Hematopoietic multipotent progenitor cell treated with erythropoietin and hydrocortisone succinate and interleukin-3 and kit ligand, for 4 days (in vitro differentiated cells): ENCODE measurements at places on chromosomes 12 and 14.

DNA sequence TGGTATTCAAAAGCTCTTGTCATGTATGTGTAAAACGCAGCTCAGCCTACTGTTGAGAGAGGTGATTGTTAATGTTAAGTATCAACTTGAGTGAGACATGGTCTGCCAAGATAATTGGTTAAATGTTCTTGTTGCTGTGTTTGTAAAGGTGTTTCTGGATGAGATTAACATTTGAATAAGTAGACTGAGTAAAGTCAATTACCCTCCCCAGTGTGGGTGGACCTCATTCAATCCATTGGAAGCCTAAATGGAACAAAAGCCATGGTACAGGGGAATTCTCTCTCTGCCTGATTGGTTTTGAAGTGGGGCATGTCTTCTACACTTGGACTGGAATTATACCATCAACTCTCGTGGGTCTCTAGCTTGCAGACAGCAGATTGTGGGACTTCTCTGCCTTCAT lies 63.8 kb upstream of the RERGL start:
- no peak for DNase-seq

GRCh38 chr12:111355201-111355925 lies 13.5 kb downstream of the PHETA1 start:
- no peak for DNase-seq

DNA sequence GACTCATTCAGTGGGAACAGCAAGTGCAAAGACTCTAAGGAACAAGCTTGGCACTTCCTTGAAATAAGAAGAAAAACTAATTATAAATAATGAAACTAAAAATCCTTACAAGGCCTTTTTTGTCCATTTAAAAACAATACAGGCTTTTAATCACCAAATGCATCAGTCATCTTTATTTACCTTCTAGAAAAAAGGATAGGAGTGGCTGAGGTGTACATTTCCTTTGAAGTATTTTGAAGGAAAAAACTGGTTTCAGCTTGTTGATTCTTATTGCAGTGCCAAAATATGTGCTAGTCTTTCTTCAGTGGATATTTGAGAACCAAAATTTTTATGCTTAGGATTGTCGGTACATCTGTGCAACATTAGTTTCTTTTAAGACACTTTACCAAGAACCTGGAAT lies 29.8 kb downstream of the MED21 start:
- no peak for DNase-seq

GRCh38 chr12:65098364-65098763 lies 22.7 kb downstream of the WIF1 start:
- no peak for DNase-seq

DNA sequence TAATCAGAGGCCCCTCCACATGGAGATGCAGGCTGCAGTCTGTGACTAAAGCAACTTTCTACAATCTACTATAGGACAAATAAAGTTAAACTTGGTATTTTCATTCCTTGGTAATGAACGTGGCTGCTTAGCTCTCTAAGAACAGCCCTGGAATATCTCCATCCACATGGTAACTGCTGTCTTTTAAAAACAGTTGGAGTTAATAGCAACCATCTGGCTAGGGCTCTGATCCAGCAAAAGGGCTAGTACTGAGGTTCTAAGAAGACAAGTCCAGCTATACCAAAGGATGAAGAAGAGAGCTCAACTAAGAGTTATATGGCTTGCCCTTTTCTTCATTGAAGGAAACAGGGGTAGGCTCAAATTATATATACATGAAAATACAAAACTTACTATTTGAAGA lies 920.1 kb downstream of the FLRT2 start:
- no peak for DNase-seq

- no peak for DNase-seq
These were observed 23.4 kb downstream of the JKAMP start for GRCh38 chr14:59507752-59508103.

DNA sequence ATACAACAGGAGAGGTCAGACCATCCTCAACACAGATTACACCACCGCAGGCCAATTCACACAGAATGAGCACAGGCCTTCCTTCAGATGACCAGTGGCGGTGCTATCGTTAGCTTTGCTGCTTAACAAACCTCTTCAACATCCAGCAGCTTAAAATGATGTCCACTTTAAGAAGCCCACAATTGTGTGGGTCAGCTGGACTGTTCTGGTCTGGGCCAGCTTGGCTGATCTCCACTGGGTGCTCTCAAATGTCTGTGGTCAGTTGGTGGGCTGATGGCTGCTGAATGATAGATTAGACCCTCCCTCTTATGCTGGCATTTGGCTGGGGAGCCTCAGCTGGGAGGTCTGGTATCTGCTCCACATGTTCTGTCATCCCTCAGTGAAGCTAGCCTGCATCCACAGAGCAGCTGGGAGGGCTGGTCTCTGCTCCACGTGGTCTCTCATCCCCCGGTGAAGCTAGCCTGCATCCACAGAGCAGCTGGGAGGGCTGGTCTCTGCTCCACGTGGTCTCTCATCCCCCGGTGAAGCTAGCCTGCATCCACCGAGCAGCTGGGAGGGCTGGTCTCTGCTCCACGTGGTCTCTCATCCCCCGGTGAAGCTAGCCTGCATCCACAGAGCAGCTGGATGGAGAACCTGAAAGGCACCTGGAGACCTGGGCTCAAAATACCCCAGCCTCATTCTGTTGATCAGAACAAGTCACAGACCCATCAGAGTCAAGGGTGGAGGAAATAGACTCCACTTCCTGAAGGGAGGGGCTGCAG lies 203.6 kb upstream of the DIO3 start:
- DNase-seq, result no peak

GRCh38 chr14:36430662-36431084 lies 89.4 kb downstream of the NKX2-1 start:
- DNase-seq, result no peak

GRCh38 chr12:66041651-66042363 lies 88.7 kb downstream of the LLPH start:
- DNase-seq, result no peak

- peak; percentile 46 for DNase-seq
These were observed 5.4 kb upstream of the SLC22A17 start for GRCh38 chr14:23358042-23358441.

DNA sequence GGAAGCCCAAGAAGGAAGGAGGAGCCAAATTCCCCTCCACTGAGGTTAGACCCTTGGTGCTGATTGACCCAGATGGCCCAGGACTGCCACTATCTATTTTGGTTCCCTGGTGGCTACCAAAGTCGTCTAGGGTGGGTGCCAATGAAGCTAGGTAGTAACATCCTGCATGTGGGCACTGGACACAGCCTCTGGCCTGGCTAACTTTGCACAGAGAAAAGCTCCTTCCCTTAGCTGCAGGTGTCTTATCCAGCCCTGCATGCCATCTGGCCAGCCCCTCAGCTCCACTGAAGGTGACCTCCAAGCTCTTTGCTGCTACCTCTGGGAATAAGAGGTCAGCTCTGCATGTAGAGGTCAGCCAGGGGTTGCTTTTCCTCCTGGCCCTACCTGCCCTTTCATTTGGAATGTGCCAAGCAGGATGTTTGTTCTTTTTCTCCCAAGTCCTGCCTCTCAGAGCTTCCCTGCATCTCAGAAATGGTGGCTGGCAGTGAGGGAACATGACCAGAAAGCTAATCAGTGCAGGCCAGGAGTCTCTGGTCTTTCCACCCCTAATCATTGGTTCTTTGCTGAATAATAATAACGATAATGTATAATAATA lies 34.0 kb downstream of the JDP2 start:
- DNase-seq, result no peak

- DNase-seq, result no peak
These were observed 26.3 kb downstream of the RAB35 start for GRCh38 chr12:120090206-120090605.

DNA sequence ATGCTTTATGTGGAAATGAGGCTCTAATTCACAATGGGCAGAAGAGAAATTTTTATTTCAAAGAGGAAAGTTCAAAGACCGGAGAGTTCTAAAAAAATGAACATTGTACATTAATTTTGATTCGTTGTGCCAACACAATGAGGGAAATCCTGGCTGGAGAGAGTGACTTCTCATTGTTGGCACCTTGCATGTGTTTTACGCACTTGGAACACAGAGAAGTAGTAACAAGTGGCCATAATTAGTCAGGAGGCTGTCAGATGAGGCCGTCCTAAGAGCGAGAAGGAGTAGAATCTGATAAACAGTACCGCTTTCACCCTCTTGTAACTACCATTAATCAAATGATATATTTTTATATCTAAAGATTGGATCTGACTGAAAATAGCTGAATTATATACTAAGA lies 6.9 kb downstream of the LMO3 start:
- no peak for DNase-seq

GRCh38 chr14:47917344-47917954 lies 242.0 kb upstream of the MDGA2 start:
- DNase-seq, result peak; percentile 52

- DNase-seq, result no peak
These were observed 76.1 kb upstream of the BTG1 start for GRCh38 chr12:92221656-92222315.

- DNase-seq, result no peak
These were observed 12.9 kb downstream of the C14orf93 start for GRCh38 chr14:22996768-22997654.

DNA sequence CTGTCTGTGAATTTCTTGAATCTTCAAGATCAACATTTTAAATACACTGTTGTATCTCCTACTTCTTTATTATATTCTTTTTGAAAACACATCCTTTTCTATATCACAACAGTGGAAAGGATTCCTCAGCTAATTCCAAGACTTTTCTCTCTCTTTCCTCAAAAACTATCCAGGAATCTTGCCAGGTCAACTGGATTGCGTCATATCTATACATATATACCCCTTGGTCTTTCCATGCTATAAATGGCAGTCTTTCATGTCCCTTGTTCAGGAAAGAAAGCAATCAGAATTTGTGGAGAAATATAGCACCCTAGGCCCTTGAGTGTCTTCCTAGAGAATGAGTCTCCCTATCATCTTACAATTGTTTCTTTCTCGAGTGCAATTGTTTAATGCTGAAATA lies 149.0 kb downstream of the KCNA5 start:
- DNase-seq, result no peak

GRCh38 chr12:92028441-92028709 lies 117.3 kb downstream of the BTG1 start:
- DNase-seq, result no peak
